Left lobe of liver (tissue), 2 donors: ENCODE measurements at places on chromosomes 7 and 10. TPM values are rescaled to one million over a fixed set of nuclear protein-coding genes. Genes with fewer than 3 reads are reported as not detected.

RBP3 gene
- total RNA-seq = not detected

CCM2 gene
- 44.8 TPM for total RNA-seq

OPALIN gene
- total RNA-seq = not detected

WDR86 gene
- total RNA-seq = 0.28 TPM

MMP21 gene
- total RNA-seq = 0.20 TPM
